ENCODE measurements at places on chromosomes 1 and 21.

- no peak for DNase-seq
These were observed 843 bp downstream of the DIP2A start for GRCh38 chr21:46459356-46460112.

DNA sequence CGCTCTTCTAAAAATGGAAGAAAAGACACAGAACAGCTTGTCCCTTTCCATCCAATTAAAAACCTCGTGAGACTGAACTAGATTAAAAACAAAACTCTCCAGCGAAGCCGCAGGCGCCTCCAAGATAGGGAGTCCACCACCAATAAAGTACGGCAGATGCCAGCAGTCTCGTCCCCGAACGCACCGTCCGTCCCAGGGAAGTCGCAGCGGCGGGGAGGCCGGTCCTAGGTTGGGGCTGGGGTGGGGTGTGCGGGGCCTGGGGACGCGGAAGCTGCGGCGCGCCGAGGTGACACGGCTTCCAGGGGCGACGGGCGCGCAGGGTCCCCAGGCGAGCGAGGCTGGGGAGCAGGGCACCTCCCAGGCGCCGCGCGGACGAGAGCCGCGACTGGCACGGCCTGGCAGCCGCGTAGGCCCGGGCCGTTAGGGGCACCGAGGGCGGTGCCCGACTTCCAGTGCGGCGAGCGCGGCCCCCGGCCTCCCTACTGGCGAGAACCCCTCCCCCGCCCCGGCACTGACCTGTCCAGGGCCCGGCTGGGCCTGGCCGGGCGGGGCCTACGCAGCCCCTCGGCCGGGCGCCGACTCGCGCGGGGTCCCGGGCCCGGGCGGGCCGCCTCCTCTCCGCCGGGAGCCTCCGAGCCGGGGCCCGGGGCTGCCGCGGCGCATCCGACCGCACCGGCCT is 28.3 kb upstream of the A3GALT2 start:
- DNase-seq: peak; percentile 16

DNA sequence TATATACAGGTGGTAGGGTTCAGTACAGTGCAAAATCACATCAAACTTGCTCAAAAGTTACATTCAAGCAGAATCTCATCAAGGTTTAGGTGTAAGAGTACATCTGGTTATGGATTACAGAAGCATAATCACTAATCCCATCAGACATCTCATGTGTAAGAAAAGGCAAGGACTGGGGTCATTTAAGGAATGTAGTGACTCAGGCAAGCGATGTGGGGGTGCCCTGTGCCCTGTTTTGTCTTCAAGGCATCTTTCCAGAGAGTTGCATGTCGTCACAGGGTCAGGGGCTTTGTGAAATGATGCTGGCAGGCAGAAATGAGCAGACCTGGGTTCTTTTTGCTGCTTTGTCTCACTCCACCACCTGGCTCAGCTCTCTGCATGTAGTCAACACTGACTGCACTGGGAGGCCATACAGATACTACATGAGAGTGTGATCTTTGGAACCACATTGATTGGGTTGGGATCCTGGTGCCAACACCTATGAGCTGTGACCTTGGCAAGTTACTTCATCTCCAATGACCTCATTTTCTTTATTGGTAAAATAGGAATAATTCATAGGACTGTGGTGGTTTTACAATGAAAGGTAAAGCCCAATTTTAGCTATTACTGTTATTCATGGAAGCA is 8.2 kb upstream of the HHIPL2 start:
- no peak for DNase-seq

GRCh38 chr1:66368261-66368660 is 165.7 kb upstream of the SGIP1 start:
- no peak for DNase-seq

DNA sequence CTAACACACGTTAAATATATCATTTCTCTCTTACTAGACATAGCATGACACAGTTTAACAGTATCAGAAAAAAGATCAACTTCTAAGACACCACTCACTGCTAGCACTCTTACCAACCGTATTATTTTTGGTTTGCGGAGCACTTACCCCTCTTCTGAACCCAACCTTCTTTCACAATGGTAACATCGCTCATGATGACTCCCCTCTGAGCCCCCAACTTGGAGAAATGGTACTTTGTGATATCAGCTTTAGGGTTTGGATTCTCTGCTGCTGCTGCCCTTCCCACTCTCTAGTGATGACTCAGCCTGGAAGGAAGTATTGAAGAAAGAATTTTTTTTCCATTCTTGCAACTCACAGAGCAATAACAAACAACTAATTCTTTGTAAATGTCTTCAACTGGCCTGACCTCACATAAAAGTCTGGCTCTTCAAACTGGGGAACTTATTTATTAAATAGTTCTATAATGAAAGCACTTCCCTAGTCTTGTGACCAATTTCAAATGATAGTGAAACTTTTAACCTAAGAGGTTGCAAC is 7.0 kb downstream of the AKT3 start:
- DNase-seq: no peak

DNA sequence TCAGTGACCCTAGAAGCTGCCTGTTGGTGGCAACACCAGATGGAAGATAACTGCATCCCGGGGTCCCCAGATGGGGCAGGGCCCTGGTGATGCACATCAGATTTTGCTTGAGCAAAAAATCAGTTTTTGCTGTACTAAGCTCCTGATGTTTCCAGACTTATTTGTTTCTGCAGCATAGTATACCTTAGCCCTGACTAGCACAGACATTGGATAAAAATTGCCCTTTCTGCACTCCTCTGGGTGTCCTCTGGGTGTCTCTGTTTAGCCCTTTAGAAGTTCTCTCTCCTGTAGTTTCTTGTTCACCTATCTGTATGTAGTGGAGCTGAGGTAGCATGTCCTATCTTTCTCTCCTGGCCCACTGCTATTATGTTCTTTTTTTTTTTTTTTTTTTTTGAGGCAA is 30.3 kb upstream of the PLA2G2C start:
- DNase-seq: no peak
